ENCODE measurements at places on chromosomes 5 and 9.

- no peak for DNase-seq
These were observed 130.0 kb upstream of the NR3C1 start for GRCh38 chr5:143533475-143533874.

GRCh38 chr9:112380102-112380824 lies at the start of gene HSDL2:
HSDL2 (plus strand) TSS chr9:112380108; CDS start chr9:112380164, 56 bp downstream.
- DNase-seq, result peak; percentile 17

- DNase-seq, result no peak
These were observed 257.4 kb upstream of the TRPC7 start for GRCh38 chr5:136622747-136623146.

- DNase-seq, result no peak
These were observed 178.8 kb upstream of the HAPLN1 start for GRCh38 chr5:83899326-83899970.

DNA sequence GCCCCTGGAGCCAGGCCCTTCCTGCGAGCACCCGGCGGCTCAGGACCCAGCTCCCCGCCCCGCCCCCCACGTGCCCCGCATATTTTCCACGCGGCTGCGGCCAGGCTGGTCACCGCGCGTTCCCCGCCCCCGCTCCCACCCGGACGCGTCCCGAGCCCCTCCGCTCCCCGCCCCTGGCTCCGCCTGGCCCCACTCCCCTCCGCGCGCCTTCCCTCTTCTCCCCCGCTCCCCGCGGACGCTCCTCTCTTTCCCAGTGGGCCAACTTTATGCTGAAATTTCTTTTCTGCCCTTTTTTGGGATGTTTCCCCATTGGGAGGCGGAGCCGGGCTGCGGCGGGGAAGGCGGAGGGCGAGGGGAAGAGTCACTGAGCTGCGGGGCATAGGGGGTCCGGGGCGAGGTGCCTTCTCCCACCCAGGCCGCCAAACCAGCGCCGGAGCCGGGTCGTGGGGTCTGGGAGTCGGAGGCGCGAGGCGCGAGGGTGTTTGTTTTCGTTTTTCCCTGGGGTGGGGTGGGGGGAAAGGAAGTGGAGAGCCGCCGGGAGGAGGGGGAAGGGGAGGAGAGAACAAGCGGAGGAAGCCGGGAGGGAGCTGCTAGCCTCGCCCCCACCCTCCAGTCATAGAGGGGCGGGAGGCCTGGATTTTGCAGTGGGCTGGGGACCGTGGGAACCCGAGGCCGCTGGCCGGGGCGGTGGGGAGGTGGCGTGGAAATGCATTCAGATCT lies 1.0 kb upstream of the TPM2 start:
- DNase-seq, result peak; percentile 9

GRCh38 chr5:57727591-57727990 lies 245.0 kb upstream of the ACTBL2 start:
- no peak for DNase-seq

All from stimulated activated CD4-positive, alpha-beta T cell treated with anti-CD3 and anti-CD28 coated beads, TNF-alpha, amount 100 ng/mL, for 48 hours (primary cell).